ENCODE measurements at places on chromosomes 7 and 10.

DNA sequence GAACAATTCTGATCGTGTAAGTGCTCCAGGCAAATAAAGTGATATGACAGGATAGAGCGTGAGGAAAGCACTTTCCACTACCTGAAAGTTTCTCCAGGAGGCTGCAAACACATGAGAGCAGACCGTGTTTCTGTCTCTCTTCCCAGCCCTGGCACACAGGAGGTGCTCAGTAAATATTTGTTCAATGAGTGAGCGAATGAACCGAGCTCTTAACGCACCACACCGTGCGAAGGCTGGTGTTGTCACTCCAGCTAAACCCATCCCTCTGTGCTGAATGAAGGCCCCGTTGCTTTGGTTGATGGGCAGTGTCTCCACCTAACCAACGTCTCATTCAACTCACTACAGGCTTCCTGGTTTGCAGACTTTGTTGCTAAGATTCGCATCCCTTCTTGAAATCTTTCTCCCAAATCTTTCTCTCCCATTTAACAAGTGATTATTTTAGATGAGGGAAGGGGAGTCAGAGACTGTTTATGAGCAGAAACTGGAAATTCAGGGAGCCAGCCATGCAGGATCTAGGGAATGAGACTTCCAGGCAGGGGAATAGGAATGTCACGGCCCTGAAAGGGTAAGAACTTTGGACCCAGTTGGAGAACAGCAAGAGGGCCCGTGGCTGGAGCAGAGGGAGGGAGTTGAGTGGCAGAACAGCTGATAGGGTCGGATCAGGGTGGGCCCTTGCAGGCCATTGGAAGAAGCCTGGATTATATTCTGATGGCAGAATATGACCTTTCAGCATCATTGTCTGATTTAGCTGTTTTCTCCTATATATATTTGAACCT lies 282.6 kb downstream of the CAMK1D start:
- DNase-seq = no peak

- DNase-seq = no peak
These were observed 125.1 kb upstream of the FAM204A start for GRCh38 chr10:118467200-118467599.

GRCh38 chr10:64080071-64080470 lies 558.9 kb downstream of the REEP3 start:
- DNase-seq = no peak

DNA sequence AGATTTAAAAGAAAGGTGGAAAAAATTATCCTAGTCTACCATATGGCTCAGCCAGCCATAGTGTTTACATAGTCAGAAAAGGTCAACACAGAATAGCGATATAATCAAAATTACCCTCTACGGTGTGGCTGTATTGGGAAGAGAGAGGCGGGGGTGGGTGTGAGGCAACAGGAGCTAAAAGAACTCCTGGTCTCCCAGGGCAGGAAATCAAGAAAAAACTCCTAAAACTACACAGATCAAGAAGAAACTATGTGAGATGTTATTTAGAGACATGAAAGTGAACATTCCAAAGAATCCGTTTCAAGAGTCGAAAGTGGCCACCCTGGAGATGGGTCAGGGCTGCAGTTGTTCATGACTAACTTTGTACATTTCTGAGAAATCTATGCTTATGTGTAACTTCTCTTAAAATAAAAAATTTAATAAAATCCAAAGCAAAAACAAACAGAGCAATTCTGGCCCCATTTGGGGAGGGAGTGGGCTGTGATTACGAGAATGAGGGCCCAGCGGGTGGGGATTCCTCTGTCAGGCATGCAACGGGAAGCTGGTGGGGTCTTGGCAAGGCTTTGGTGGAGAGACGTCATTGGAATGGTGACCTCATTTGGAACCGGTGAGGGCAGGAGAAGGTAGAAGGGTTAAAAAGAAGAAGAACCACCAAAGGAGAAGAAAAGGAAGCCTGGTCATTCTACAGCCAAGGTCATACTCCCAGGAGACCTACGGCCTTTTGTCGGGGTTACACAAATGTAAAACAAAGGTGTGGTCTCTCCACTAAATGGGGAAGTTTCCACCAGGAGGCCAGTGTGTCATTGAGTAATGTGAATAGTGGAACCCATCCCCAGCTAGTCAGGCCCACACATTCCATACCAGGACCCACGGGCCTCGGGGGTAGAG lies 71.2 kb upstream of the DUSP5 start:
- DNase-seq = peak; percentile 24

GRCh38 chr10:115998301-115998700 lies 274.7 kb downstream of the GFRA1 start:
- no peak for DNase-seq

DNA sequence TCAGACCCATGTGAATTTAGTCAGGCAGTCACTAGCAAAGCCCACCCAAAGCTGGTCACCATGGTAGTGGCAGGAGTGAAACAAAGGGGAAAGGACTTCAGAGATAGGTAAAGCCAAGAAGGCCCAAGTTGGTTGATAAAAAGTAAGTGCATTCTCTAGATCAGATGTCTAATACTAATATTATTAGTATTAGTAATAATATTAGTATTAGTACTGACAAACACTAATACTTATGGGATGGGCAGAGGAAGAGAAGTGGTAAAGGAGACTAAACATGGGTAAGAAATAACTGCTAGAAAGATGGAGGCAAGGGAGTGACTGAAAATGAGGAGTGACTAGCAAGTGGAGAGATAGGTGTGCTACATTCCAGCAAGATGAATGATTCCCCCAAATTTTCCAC lies 46.6 kb upstream of the PHYHIPL start:
- DNase-seq = no peak

DNA sequence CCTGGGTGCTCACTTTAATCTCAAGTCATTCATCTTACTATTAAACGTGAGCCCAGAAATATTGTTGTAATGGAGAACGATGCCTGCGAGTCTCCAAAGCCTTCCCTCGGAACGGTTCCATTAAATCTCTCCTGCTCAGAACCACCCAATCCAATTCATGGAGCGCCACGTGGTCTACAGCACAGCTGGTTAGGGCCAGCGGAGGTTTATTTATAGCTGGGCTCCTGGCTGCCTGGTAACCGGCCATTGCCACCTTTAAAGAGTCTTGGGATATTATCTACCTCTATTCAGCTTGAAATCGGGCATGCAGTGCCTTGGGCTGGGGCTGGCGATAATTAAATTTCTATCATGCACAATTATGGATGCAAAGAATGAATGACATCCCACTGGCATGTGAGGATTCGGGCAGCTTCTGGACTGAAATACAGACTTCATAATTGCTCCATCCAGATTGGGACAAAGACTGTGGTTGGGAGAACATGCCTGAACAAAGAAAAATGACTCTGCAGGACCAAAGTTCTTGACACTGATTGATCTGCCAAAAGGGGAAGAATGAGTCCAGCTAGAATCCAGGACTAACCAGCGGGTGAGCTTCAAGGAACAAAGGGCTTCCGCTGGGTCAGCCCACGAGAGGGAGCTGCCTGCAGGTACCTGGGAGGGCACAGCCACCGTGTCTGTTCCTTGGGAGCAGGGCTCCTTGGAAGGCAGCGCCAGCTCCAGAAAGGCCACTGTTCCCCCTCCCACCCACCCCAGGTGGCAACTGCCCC lies 7.3 kb downstream of the FAM20C start:
- DNase-seq = no peak

GRCh38 chr7:80916770-80917741 lies 1.8 kb downstream of the SEMA3C start:
- no peak for DNase-seq

GRCh38 chr10:4329225-4329624 lies 496.8 kb upstream of the AKR1E2 start:
- DNase-seq = no peak

GRCh38 chr10:80046629-80047441 lies 31.6 kb upstream of the TMEM254 start:
- peak; percentile 82 for DNase-seq

GRCh38 chr10:77251297-77252013 lies 386.2 kb downstream of the KCNMA1 start:
- DNase-seq = peak; percentile 10

DNA sequence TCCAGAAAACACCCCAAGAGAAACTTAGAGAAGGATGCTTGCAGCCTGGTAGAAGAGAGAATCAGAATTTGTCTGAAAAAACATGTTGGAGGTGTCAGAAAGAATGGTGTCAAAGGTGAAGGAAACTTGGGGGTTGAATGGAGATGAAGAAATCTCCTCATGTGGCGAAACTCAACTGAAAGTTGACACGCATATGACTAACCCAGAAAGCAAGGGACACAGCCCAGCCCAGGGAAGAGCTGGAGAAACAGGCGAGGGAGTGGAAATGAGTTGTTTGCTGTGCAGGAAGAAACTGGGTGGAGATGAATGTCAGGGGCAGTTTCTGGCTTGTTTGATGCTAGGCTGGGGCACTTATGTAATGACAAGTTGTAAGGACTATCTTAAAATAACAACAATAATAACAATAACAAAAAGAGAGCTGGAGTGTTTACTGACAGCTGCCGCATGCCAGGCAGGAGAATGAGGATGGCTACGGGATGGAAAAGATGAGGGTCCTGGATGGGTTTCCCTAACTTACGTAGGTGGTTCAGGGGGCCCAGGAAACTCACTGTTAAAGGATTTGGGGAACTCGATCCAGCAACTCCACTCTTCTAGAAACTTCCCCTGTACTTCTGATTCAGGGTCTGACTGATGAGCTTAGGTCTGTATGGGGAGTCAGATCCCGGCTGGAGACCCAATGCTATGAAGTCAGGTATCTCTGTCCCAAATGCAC lies 57.4 kb downstream of the MAP3K8 start:
- no peak for DNase-seq

DNA sequence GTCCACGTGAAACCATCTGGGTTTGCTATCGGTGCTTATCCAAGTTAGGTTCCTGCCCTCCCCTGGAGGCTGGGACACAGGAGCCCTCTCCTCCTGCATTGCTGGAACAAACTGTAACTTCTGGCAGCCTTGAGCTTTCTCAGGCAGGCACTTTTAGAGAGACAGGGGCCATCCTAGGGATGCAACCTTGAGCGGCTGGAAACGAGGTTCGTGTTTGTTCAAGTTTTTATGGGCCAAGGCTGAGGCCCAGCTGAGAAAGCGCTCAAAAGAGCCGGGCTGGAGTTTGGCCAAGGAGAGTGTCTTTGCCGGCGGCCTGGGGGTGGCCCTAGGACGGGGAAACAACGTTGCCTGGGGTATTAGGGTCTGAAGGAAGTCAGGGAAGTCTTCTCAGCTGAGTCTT lies 5.5 kb upstream of the MMD2 start:
- no peak for DNase-seq

- peak; percentile 30 for DNase-seq
These were observed 25.4 kb upstream of the PRXL2A start for GRCh38 chr10:80382989-80383388.

GRCh38 chr10:95628786-95629185 lies 27.7 kb downstream of the ALDH18A1 start:
- no peak for DNase-seq

All from activated T-cell treated with anti-CD3 and anti-CD28 coated beads, Interleukin-2, amount 50 U/mL, for 72 hours (primary cell).